ENCODE measurements at places on chromosomes 2 and 18. TPM values are rescaled to one million over a fixed set of nuclear protein-coding genes. Genes with fewer than 3 reads are reported as not detected.
A peak's percentile ranks its signal among the peaks of the same experiment; 100 is the strongest.

Gene KCTD18
- polyA plus RNA-seq, result 9.9 TPM

Gene STAT4
- polyA plus RNA-seq, result 1.7 TPM

Gene SP100
- 17.9 TPM for polyA plus RNA-seq

Gene COL4A3
- polyA plus RNA-seq, result 0.03 TPM

Gene LRRTM1
- polyA plus RNA-seq, result 0.59 TPM

Gene UGT1A3
- polyA plus RNA-seq, result not detected

Gene LYPD6
- 2.5 TPM for polyA plus RNA-seq

Gene GPR155
- polyA plus RNA-seq, result 3.5 TPM

Gene ASIC4
- polyA plus RNA-seq, result 0.31 TPM

Gene SLC9A2
- polyA plus RNA-seq, result 3.0 TPM

Gene ANKRD29
- polyA plus RNA-seq, result 7.8 TPM

Gene TMEM200C
- 2.7 TPM for polyA plus RNA-seq

DNA sequence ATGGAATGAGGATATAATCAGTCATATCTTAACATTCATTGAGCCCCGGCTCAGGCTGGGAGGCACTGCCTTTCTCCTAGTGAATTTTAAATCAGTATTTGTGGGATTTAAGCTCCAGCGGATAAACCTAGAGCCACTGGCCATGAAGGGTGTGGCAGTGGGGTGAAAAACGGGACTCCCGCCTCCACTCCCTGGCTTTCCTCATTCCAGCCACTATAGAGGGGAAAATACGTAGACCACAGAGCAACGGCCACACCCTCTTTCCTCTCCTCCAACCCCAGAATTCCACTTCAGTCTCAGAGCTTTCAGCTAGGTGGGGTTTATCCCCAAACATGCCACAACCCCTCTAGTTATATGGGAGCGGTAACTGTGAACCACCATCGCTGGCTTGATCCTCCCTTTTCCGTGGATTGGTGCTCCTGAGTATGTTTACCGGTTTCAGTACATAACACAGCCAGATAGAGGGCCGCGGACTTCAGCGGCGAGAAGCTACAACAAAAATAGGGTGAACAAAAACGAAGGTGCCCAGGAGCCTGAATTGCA lies 70.6 kb upstream of the ITGB6 start:
- no peak for DNase-seq

- peak; percentile 7 for DNase-seq
Observed at GRCh38 chr2:161905389-161906046, 168.5 kb downstream of the DPP4 start.

- DNase-seq, result no peak
Observed at GRCh38 chr2:28350196-28350595, 42.5 kb upstream of the FOSL2 start.

DNA sequence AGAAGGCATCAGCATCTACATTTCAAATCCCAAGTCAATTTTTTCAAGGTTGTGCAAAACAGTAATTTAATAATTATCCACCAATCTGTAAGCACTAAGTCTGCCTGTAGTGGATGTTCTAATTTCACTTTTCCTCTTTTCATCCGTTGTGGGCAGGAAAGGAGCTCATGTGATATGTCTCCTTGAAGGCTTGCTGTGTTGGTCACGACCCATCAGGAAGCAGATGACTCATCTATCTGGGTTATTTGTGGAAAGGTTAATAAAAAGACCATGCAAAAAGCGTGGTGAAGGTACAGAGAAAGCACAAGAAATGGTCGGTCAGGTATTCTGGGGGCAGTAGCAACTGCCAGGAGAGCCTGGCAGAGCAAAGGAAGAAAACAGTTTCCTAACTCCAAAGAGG lies 476.7 kb upstream of the RAB6C start:
- no peak for DNase-seq

- no peak for DNase-seq
Observed at GRCh38 chr18:11996190-11996754, 15.0 kb downstream of the IMPA2 start.

DNA sequence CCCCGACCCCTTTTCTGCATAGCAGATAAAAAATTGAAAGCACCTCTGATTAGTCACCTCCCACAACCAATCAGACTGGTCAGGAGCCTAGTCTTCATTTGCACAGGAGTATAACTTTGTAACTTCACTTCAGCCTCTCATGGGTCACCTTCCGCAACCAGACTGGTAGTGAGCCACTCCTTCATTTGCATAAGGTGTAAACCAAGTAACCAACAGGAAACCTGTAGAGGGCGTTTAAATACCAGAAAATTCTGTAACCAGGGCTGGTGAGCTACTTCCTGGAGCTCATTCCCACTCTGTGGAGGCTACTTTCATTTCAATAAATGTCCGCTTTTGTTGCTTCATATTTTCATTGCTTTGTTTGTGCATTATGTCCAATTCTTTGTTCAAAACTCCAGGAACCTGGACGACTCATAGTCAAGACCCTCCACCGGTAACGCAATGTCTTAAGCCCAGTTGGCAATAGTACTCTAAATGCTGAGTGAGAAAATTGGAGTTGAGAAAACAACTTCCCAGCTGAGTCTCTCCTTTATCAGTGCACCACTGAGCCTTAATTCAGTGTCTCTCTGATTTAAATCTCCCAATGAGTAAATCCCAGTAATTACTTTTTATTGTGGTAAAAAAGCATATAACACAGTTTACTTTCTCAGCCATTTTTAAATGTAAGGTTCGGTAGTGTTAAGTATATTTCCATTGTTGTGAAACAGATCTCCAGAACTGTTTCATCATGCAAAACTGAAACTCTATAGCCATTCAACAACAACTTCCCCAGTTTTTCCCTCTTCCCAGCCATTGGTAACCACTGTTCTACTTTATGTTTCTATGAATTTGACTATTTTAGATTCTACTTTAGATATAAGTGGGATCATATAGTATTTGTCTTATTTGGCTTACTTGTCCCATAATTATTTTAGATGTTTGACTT lies 392.7 kb upstream of the SLC8A1 start:
- DNase-seq, result no peak

GRCh38 chr2:53715568-53715967 lies 52.0 kb upstream of the CHAC2 start:
- DNase-seq, result peak; percentile 9

DNA sequence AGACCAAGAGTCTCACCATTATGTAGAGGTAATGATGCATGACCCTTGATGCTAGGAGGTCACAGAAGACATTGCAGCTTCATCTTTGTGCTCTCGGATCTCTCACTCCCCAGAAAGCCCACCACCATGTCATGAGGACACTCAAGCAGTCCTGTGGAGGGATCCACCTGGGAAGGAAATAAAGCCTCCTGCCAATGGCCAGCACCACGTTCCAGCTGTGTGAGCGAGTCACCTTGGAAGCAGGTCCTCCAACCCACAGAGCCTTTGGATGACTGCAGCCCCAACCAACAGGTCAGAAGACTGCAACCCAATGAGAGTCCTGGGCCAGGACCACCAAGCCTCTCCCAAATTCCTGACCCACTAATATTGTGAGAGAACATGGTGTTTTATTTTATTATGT lies 38.4 kb downstream of the CYP26B1 start:
- DNase-seq, result no peak

GRCh38 chr18:24003288-24003687 lies 11.3 kb upstream of the TTC39C start:
- DNase-seq, result no peak

DNA sequence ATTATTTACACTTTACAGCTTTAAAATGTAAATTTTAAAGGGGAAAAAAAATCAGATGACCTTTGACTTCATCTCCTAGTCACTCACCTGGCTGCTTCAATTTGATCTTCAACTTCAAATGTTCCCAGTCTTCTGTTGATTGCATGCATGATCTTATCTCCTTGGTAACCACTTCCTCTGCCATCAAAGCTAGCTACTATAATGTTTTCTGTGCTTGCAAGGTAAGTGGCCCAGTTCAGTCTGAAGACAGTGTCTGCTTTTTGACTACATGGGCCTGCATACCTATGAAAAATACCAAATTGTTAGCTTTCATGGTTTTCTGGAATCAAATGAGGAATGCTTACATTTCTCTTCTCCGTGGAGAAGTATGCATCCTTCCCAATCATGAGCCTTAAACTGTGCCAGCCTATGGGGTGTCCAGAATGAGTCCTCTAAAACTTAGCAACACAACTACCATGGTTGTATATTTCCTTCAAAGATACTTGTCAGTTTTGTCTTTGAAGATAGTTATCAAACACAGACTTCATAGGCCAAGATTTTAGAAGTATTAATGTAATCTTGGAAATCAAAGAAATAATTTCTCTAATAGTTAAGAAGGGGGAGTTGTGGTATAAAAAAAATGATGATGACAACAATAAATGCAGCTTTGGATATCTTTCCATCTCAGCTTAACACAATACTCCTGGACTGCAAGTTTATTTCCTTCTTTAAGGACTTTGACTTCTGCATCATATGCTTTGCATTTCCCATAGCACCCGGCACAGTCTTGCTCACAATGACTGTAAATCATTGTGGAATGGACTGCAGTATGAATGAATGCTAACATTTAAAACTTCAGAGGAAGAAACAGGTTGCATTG lies 62.1 kb downstream of the DPP4 start:
- no peak for DNase-seq

Measured in muscle of back (tissue), 13 donors.